ENCODE measurements at places on chromosomes 5 and 9.

DNA sequence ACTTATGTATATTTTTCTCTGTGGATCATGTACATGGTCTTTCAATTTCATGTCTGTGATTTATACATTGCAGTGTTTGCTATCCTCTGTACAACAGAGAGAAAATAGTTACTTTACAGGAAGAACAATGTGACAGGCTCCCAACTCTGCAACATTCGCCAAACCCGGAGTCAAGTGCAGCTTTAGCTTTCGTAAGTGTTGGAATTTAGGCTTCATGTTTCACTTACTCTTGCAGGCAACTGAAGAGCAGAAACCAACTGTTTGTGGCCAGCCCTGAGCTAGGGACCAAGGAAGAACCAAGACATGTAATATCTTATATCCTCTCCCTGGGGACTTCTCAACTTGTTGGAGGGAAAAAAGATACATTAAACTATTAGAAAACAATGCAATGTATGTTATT lies 147.9 kb downstream of the C5orf15 start:
- DNase-seq = no peak

DNA sequence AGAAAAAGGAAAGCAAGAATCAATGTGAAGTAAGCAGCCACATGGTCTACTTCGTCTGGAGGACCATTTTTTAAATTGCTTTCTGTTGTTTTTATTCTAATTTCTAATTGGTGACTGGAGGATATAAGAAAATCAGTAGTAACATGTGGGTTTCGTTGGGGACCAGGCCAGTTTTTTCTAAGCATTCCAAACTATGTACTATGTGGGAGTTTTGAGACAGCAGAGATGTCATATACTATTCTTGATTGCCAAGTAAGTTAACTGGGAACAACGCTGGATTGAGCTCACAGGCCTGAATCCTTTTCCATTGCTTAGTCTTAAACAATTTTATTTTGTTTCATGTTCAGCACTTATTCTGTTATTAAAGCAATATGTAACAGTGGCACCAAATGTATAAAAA lies 225.7 kb downstream of the TMEM167A start:
- no peak for DNase-seq

GRCh38 chr9:73006986-73007385 lies 54.1 kb upstream of the ALDH1A1 start:
- no peak for DNase-seq

DNA sequence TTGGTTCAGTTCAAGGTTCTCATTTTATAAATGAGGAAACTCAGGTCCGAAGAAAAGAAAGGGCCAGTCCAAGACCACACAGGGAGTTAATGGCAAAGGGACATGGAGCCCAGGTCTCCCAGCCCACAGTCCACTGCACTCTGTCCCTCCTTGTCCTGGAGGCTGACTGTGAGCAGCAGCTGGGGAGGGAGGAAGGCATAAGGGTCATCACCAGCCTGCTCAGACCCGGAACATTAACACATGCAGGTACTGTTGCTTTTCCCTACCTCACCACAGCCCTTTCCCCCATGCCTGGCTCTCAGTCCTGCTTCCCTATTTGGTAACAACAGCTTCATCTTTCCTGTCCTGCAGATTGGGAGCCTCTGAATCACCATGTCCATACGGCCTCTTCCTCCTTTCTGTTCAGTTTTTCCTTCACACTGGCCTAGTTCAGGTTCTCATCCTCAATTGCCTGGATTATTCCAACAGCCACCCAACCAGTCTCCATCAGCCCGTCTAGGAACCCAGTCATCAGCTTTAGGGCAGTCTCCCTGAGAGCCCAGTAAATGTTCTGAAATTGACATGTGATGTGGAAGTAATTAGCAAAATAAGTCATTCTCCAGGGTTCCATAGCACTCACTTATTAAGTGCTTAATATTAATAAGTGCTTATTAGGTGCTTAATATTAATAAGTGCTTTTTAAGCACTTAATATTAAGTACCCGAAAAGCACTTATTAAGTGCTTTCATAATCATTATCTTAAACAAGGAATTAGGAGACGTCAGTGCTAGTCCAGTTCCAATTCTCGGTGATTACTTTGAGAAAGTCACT lies 4.3 kb downstream of the GPX3 start:
- DNase-seq = no peak

DNA sequence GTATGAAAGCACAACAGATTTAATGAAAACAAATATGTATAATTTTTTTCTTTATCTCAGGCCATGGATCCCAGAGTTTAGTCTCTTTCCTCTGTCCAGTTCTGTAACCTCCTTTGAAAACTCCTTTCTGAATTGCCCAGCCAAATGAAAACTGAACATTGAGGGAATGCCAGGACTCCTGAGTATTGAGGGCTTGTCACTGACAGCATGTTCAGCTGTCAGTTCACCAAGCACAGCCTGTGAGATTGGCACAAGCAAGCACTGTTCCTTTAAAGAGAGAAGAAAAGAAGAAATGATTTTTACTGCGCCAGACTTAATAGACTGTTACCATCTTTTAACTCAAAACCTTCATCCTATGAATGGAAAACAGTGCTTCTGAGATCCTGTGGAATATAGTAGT lies 27.3 kb downstream of the TTC1 start:
- DNase-seq = no peak

DNA sequence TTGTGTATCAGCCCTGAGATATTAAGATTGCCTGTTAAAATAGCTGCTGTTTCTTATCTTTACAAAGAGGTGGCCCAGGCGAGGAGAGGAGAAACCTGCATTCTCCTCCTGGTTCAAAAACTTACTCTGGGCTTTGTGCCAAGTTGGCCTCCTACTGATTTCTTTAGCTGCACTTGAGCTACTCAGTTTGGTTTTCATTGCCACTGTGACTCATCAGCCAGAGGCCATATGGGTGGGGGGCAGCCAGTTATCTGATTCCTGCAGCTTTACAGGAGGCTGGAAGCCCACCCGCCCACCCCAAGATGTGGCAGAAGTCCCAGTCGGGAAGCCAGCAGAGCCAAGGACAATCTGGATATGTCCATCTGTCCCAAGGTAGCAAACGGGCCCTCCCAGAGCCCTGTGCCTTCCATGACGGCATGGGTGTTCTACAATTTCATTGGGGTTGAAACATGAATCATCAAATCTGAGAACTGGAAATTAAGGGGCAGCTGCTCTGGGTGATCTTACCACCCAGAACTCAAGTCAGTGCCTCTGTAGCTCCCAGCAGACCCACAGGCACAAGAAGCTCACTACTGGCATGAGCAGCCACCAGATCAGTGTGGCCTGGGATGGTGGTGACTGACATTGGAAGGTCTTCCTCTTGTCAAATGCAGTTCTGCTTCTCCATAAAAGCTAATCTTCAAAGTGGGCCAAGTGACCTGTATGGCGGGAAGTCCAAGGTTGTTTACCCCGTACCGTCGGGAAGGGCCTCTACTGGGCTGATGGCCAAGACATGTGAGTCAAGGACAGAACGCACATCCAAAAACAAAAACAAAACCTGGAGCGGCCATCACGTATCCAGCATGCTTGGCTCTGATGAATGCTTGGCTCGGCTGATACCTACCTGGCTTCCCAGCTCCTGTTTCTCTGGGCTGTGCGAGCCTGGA lies 15.6 kb downstream of the FCN2 start:
- DNase-seq = peak; percentile 78

GRCh38 chr5:78025540-78025939 lies 249.4 kb upstream of the TBCA start:
- no peak for DNase-seq

GRCh38 chr5:66529182-66529581 lies 67.0 kb upstream of the MAST4 start:
- no peak for DNase-seq

- DNase-seq = no peak
These were observed 662 bp downstream of the SUSD3 start for GRCh38 chr9:93059011-93059714.

DNA sequence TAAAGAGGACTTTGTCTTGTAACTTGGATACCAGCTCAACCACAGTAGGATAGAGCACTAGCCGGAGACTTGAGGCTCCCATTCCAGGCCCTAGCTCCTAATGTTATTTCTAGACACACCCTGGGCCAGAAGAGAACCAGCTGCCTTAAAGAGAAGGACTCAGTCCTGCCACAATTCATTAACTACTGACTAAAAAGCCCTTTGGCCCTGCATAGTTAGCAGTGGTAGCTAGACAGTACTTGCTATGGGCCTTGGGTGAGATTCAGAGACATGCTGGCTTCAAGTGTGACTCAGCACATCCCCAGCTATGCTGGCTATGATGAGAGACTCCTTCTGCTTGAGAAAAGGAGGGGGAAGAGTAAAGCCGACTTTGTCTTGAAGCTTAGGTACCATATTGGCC lies 47.3 kb downstream of the TMEM167A start:
- peak; percentile 66 for DNase-seq

DNA sequence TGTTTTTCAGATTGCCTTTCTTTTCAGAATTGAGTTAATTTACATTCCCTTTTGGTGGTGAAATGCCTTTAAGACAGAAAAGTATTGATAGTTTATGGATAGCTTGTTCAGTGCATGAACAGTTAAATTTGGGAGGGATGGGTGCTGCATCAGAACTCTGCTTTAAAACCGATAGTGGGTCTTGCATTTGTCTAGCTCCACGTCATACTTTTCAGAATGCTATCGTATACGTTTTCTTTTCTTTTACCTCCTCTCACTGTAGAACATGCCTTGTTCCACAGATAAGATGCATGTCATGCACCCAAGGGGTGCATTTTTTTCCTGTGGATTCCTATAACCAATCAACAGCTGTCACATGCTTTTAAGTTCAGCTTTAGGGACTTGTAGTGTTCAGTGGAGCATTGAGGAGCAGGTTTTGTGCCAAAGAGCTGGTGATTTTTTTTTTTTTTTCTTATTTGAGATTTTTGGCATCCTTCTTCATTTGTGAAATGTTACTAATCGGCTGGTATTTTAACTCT lies 2.3 kb downstream of the SLC44A1 start:
- DNase-seq = no peak

DNA sequence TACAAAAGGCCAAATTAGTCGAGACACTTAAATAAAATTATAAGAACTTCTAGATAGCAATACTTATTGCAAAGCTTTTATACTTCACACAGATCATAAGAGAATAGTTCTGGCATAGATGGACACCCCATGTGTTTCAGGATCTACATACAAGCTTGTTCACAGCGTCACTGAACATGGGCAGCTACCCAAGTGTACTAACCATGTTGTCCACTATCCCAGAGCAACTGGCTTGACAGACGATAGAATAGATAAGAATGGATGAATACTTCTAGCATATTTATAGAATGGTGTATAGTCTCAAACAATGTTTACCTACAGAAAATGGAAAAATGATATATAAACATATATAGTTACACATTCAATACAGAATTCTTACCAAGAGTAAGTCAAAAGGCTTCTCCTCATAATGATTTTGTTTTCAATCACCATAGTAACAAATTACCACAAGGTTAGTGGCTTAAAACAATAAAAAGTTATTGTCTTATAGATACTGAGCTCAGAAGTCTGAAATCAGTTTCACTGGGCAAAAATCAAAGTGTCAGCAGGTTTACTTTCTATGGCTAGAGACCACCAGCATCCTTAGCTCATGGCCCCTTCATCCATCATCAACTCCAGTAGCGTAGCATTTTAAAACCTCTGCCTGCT lies 446.7 kb downstream of the DMRTA1 start:
- no peak for DNase-seq

- DNase-seq = no peak
These were observed 9.4 kb downstream of the ADAMTSL2 start for GRCh38 chr9:133543772-133544467.

GRCh38 chr5:155082401-155082800 lies 68.8 kb downstream of the KIF4B start:
- DNase-seq = peak; percentile 86

DNA sequence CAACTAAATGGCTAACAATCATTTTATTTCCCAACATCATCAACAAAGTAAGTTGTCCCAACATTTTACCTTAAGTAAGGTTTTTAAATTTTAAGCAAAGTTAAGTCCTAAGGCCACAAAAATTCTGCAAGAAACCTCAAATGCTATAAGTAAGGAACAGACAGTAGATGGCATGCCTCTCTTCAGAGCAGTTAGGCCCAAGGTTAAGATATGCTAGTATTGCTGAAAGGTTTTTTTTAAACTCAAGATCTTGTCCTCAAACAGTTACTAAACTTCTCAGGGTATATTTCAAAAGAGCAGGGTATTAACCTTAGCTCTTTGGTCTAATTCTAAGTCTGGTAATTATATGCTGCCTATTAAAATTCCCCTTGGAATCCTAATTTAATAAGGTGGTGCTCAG lies 35.1 kb downstream of the PJA2 start:
- DNase-seq = peak; percentile 7

DNA sequence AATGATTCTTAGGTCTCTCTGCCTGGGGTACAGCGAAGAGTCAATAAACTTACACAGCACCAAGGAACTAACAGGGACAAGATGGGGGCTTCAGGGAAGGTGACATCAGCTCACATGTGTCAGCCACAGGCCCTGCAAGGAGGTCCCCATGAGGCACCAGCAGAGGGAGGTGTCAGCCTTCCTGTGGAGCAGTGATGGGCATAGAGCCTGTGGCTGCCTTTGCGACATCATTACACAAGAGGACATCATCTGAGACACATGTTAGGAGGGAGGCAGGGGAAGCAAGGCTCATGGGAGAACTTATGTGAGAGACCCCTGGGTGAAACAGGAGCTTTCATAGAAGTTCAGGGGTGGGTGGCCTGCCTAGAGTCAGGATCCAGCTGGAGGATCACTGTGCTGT lies 389.6 kb downstream of the SEMA5A start:
- peak; percentile 79 for DNase-seq

GRCh38 chr9:5846501-5846921 lies 13.6 kb upstream of the ERMP1 start:
- no peak for DNase-seq

DNA sequence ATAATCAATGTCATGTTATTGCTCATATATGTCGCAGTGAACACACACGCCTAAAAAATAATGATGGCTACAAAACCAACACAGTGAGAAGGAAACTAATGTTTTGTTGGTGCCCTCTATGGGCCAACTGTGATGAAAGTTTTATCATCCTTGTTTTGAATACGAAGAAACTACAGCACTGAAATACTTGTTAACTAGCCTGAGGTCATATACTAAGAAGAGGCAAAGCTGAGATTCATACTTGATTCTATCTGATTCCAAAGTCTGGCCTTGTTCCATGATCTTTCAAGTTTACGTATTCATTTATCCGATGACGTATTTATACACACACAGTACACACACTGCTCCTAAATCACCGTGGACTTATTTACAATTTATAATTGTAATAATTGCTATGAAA lies 16.1 kb upstream of the DRD1 start:
- DNase-seq = peak; percentile 15

- no peak for DNase-seq
These were observed 102.4 kb downstream of the MTX3 start for GRCh38 chr5:79888643-79889042.

GRCh38 chr5:155460501-155460931 lies 447.0 kb downstream of the KIF4B start:
- no peak for DNase-seq

DNA sequence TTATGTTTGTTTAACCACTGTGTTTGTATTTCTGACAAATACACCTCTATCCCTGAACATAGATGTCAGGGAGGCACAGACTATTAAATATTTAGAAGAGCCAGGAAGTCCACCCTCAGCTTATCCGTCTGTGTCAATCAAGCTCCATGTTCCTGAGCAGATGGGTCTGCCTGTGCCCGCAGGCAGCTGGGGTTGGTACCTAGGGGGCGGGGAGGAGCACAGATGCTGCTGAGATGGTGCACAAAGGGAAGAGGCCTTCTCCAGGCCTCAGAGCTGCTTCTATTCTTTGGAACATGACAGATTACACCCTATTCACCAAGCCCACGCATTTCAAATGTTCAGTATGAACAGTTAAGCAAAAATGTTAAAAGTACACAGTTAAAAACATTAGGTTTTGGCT lies 142.1 kb downstream of the EPB41L4A start:
- DNase-seq = no peak

GRCh38 chr5:32308946-32309345 lies 3.8 kb downstream of the MTMR12 start:
- no peak for DNase-seq

All from fibroblast of skin of scalp (primary cell).